Activated effector memory CD4-positive, alpha-beta T cell treated with Interleukin-2 at 50 U/mL for 16 hours (primary cell): ENCODE measurements at places on chromosomes 5 and 9.

GRCh38 chr9:71632776-71633175 lies 135.5 kb downstream of the CEMIP2 start:
- DNase-seq: no peak

DNA sequence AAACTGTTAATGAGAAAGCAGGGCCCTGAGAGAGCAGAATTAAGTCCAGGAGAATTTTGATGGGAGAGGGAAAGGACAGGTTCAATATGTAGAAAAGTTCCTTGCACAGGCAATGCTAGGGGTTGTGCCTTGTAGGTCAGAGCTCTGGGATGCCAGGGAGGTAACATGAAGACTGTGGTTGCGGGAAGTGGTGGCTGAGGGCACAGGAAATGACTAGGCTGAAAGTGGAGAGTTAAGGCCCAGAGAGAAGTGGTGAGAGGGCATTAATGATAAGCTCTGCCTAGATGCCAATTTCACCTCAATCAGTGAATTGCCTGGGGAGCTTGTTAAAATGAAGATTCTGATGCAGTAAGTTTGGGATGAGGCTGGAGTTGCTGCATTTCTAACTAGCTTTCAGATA lies 31.5 kb upstream of the PPP3R2 start:
- DNase-seq: no peak

DNA sequence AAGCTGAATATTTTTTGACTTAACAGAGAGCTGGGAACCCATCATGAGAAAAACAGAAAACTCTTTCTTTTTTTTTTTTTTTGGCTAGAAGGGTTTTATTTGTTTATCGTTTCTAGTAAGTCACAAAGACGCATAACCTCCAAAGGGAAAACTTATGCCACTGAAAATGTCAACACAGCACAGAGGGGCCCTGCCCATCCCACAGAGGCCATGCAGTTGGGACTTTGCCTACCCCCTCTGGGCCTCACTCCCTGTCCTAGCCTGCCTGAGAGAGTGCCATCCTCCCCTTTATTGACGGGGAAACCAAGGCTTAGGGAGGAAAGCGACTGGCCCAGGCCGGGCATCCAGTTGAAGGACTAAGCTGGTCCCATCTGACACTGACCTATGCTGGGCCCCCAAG lies 74.7 kb downstream of the VAV2 start:
- DNase-seq: no peak

- no peak for DNase-seq
Observed at GRCh38 chr5:72799721-72800120, 16.7 kb upstream of the TNPO1 start.

DNA sequence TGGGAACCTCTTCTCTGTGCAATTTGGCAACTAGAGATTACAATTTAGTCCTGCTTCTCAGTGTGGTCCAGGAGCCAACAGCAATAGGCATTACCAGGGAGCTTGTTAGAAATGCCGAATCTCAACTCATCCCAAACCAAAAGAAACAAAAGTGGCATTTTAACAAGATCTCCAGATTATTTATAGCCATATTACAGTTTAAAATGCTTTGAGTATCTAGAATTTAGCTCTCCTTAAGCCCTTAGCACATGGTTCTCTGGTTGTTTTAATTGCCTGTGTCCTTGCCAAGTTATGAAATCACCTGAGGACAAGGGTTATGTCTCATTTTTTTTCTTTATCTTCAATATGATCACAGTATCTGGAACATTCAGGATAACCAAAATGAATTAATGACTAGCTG lies 51.6 kb upstream of the TAS2R1 start:
- DNase-seq: no peak

DNA sequence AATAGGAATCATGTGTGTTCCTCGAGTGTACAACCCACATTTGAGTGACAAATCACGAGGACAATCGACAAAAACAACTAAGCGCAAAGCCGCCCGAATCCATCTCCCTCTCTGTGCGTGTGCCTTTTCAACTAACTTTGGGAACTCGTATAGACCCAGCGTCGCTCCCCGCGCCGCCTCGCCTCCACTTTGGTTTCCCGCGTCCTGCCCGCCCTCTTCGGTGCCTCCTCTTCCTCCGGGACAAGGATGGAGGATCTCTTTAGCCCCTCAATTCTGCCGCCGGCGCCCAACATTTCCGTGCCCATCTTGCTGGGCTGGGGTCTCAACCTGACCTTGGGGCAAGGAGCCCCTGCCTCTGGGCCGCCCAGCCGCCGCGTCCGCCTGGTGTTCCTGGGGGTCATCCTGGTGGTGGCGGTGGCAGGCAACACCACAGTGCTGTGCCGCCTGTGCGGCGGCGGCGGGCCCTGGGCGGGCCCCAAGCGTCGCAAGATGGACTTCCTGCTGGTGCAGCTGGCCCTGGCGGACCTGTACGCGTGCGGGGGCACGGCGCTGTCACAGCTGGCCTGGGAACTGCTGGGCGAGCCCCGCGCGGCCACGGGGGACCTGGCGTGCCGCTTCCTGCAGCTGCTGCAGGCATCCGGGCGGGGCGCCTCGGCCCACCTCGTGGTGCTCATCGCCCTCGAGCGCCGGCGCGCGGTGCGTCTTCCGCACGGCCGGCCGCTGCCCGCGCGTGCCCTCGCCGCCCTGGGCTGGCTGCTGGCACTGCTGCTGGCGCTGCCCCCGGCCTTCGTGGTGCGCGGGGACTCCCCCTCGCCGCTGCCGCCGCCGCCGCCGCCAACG lies at the start of gene GPR150:
Gene GPR150 (plus strand): TSS at position 58 of the 840 bp plus-strand sequence. CDS start 189 bp downstream, at position 247.
- DNase-seq: peak; percentile 56

GRCh38 chr5:1008451-1009358 lies at the start of gene NKD2:
TSS of gene NKD2 (plus strand) at chr5:1008802. CDS start at chr5:1009058, 256 bp downstream.
- no peak for DNase-seq

- DNase-seq: no peak
Observed at GRCh38 chr9:21154018-21154608, 12.3 kb downstream of the IFNA21 start.

- no peak for DNase-seq
Observed at GRCh38 chr9:35932735-35933134, 23.4 kb downstream of the SPAAR start.

- no peak for DNase-seq
Observed at GRCh38 chr5:9833871-9834270, 203.7 kb upstream of the TAS2R1 start.

DNA sequence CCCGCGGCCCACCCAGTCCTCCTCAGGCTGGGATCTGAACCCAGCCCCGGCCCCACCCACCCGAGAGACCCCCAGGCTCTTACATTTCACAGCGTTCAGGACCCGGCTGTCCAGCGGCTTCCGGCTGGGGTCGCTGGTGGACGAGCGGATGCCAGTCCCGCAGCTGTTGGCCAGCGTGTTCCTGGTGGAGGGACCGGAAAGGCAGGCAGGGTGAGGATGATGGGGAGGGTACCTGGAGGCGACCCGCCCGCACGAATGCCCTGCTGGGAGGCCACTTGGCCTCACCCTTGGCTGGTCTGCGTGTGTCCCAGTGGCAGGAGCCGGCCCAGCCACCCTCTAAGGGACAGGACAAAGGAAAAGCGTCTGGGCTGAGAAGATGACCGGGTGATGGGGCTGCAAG lies 51.9 kb upstream of the UBAC1 start:
- no peak for DNase-seq

DNA sequence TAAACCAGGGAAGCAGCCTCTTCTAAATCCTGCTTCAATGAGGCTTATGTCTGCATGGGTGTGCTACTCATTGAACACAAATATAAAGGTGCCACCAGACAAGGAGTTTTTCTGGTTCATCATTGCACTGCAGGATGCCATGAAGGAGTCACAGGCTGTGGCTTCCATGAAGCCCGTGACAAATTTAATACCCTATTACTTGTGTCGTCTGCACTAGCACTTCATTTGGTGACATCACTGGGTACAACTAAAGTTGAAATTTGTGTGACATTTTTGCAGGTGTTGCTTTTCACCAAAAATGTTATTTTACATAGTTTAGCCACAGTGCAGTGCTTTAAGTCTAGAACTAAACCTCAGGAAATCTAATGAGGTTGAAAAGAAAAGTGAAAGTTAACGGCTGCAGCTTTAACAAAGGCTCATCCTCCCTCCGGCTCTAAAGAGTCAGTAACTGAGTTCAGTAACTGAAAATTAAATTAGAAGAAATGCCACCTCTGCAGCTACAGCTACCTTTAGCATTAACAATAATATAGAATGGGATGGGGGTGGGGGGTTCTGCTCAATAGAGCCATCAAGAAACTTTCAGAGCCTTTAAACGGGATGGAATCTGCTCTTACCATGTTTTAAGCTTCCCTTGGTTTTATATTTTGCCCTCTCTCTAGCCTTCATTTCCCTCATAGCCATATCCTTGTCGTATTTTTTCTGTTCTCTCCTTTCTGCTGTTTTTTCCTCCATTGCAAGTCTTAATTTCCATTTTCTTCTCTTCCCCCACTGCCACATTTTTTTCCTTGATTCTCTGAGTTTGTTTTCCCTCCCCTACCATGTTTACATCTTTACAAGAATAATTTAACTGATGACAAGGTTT lies 233.8 kb upstream of the TMEM161B start:
- DNase-seq: no peak

GRCh38 chr9:136283291-136284235 lies 20.3 kb downstream of the CCDC187 start:
- peak; percentile 55 for DNase-seq

DNA sequence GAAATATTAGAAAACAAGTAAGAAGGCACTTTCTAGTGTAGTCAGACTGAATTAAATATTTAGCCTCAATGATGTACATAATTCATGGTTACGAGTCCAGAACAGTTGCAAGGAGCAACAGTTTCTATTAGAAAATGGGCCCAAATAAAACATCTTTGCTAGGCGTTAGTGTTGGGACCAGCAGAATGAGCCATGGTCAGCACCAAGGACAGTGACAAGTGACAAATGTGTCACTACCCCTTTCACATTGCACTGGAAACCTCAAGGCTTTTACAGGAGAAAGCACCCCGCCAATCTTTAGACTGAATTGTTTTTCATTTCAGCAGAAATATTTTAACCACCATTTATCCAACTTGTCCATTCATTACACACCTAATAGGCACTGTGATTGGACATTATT lies 301.3 kb upstream of the ADCY2 start:
- DNase-seq: no peak

- DNase-seq: no peak
Observed at GRCh38 chr5:173707392-173707791, 90.9 kb upstream of the BOD1 start.

- no peak for DNase-seq
Observed at GRCh38 chr5:111454198-111454622, 58.1 kb downstream of the STARD4 start.
